Kidney capillary endothelial cell (primary cell): ENCODE measurements at places on chromosomes 2 and 18.

DNA sequence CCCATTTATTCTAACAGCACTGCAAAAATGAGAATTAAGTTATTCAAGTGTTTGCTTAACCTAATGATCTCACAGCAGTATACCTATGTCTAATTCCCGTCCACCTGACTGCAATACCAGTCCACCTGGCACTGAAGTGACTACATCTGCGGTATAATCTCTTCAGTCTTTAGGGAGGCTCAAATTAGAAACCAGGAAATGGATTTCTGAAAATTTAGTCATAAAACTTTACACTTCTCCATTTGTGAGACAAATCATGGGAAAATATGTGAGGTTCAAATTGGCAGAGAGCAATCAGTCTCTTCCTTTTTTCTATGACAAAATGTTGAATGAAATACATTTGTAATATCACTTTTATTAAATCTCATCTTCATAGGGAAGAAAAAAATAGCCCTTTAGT is 33.0 kb downstream of the FTCDNL1 start:
- DNase-seq: no peak

DNA sequence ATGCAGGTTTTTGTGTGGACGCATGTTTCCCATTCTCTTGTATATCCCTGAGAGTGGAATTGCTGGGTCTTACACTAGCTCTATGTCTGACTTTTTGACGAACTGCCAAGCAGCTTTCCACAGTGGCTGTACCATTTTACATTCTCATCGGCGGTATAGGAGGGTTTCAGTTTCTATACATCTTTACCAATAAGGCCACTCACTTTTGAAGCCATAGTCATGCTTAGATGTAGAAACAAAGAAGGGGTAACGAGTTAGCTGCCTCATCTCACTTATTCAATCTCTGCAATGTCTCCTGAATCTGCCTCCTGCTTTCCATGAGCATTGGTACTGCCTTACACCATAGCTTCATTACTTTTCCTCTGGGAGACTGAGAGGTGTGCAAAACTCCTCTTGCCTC is 47.4 kb downstream of the MMADHC start:
- no peak for DNase-seq

DNA sequence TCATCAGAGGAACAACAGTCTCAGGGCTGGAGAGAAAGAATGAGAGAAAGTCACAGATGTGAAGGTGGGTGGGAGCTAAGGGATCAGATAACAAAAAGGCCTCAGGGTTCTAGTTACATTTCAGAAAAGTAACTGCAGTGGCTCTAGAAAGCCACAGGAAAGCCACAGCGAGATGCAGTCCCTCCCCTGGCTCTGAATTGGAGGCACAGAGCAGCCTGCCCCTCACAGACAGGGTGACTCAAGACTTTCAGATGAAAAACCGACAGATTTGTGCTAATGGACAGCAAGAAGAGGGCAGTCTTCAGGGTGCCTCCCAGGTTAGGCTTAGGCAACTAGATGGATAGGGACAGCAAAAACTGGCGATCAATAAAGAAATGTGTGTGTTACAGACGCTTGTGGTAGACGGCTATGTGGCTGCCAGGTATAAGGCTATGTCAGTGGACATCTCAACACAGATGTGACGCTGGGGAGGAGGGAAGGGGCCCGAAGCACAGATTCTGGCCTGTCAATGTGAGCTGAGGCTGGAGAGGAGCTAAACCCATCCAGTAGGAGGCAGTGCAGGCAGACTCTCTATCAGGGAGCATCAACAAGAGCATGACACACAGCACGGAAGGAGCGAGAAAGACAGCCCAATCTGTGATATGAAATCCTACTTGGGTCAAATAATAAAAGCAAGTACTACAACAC is 26.2 kb downstream of the UNC50 start:
- no peak for DNase-seq

DNA sequence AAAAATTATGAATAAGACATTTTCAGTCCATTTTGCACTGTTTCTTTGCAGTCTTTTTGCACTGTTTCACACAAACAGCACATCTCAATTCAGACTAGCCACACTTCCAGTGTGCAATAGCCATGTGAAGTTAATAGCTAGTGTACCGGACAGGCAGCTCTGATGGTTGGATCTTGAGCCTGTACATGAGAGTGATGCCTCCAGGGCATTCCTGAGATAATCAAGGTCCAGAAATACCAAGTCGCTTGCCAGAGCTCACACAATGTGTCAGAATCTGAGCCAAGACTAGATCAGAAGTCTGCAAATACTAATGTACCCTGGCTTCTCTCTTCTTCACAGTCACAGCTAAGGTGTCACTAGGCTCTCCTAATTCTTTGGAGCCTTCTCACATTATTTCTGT is 180.2 kb downstream of the OSR1 start:
- DNase-seq: no peak

GRCh38 chr18:9756933-9757470 is 48.9 kb downstream of the RAB31 start:
- no peak for DNase-seq

DNA sequence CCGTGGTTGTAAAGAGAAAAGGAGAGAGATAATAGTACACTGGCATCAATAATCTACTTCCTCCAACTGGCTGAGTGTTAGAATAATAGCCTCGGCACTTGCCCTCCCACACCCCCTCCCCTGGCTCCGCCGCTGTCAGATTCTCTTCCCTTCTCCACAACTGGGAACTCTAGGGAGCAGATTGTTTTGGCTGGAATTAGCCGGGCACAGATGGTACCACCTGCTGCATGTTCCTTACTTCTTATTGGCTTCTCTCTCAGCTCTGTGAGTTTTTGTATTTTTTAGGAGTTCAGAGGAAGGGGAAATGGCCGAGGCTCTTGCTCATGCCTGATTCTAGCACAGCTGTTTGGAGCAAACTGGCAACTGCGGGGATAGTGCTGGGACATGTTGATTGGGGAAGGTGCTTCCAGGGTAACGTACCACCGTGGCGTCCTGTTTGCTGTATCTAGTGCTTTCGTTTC is 140.0 kb downstream of the ZEB2 start:
- no peak for DNase-seq

DNA sequence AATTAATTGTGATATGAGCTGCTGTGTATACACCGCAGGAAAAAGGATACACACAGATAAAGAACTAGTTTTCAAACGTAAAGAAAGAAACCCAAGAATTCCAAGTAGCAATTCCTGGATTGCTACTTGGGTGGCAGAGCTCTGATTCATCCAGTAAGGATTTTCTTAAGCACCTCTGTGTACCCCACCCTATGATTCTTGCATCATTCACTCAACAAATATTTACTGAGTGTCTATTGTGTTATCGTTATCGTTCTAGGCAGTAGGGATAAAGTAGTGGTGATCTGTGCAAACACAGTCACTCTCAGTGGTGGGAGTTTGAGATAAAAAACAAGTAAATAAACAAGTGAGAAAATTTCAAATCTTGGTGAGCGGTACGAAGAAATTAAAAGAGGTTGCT is 4.9 kb upstream of the TMEM200C start:
- DNase-seq: no peak
